Fibroblast of lung (primary cell): ENCODE measurements at places on chromosomes 7 and 10. TPM values are rescaled to one million over a fixed set of nuclear protein-coding genes. Genes with fewer than 3 reads are reported as not detected.

Gene FAM24B
- 4.4 and 6.8 TPM in 2 replicates for total RNA-seq

Gene PRLHR
- not detected in 2 replicates for total RNA-seq

- DNase-seq: no peak
- no peak overlapping the region for H3K27ac ChIP-seq
- no peaks in the 10 kb centered on the region for H3K36me3 ChIP-seq
- H3K27me3 ChIP-seq: no peaks in the 10 kb centered on the region
Observed at GRCh38 chr10:56973766-56974165, 612.7 kb upstream of the ZWINT start.

DNA sequence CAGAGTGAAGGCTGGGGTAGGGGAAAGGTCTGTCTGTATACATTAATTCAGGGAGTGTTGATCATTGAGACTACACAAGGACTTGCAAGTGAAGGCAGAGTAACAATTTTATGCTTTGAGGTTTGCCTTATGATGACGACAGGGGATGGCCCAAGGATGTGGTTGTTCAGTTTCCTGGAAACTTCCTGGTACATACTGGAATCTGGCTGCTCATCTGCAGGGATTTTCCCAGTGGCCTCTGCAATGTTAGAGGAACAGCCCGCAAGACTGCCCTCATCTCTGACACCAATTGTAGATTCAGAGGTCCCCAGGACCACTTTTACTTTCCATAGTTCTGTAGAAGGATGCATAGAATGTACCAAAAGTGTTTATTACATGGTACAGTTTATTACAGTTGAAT, 189.6 kb downstream of the TMEM178B start:
- DNase-seq: no peak
- no peak overlapping the region for H3K27ac ChIP-seq
- H3K36me3 ChIP-seq: no peaks in the 10 kb centered on the region
- no peak overlapping the region for H3K4me3 ChIP-seq
- no peaks in the 10 kb centered on the region for H3K4me1 ChIP-seq

GRCh38 chr7:57821438-57822382, 371.7 kb downstream of the ZNF716 start:
- no peaks in the 10 kb centered on the region for H3K4me1 ChIP-seq
- H3K36me3 ChIP-seq: no peaks in the 10 kb centered on the region
- DNase-seq: no peak
- H3K4me3 ChIP-seq: no peak overlapping the region
- no peak overlapping the region for H3K27ac ChIP-seq

- no peak overlapping the region for H3K27ac ChIP-seq
- no peaks in the 10 kb centered on the region for H3K36me3 ChIP-seq
- DNase-seq: no peak
- no peak overlapping the region for H3K4me3 ChIP-seq
Observed at GRCh38 chr7:94658826-94659225, 2.9 kb upstream of the SGCE start.

- no peak for DNase-seq
- no peaks in the 10 kb centered on the region for H3K36me3 ChIP-seq
- H3K4me1 ChIP-seq: no peaks in the 10 kb centered on the region
Observed at GRCh38 chr10:63390521-63390920, 75.3 kb downstream of the JMJD1C start.
